ENCODE measurements at places on chromosomes 3 and 15. TPM values are rescaled to one million over a fixed set of nuclear protein-coding genes. Genes with fewer than 3 reads are reported as not detected.

CYP1A1 gene
- 0.46 TPM for total RNA-seq

ACTRT3 gene
- 0.55 TPM for total RNA-seq

WDR93 gene
- 0.31 TPM for total RNA-seq

CCR3 gene
- not detected for total RNA-seq
